IPS DF 19.7 (cell line): ENCODE measurements at places on chromosomes 3 and 15.
A peak's percentile ranks its signal among the peaks of the same experiment; 100 is the strongest.

DNA sequence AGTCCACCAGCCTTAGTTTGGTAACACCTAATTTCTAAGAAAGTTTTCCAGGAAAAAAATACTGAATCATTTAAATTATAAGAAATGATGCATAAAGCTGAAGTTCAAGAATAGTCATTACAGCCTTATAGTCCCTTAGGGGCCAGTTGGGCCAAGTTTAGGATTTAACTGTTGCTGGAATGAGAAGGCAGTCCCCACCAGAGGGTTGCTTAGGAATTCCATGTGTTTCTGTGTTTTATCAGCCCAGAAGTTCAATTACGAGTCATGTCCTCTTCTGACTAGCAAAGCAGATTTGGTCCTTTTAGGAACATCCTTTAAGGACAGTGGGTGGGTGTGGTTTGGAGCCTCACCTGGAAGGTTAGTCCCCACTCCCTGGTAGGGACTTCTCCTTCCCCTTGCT is 57.0 kb upstream of the NR2E3 start:
- no peak for DNase-seq

DNA sequence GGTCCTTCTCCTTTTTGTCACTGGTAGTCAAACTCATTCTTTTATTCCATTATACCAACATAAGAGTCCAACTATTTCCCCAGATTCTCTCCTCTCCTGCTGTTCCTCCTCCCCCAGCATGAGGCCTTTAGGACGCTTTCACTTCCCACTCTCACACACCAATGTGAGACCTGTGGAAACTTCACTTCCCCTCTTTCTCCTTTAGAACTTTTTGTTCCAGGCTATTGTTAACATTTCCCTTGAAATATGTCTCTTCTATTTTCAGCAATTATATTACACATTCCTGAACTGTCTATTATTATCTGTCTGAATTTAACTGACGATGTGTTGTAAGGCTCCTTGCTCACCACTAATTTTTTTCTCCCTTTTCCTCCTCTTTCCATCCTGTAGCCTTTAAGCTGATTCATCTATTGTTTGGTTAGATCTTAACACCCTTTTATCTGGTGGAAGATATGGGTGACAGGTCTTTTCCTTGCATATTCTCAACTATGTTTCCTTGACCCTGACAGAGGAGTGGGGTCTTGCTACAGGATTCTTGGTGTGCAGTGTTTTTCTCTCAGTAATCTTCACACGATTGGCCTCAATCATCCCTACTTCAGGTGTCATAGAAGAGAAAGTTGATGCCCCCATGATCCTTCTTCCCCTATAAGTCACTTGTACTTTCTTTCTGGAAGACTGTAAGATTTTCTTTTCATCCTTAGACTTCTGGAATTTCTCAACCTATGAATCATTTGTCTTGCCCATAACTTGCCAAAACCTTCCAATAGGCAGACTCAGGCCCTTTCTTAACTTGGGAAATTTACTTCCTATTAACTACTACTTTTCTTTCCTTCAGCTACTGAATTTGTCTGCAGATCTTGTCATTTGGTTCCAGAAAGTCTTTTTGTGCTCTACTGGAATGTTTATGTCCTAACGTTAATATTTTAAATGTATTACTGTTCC is 5.9 kb downstream of the CYP19A1 start:
- DNase-seq = no peak

- DNase-seq = no peak
Measured at GRCh38 chr3:161284989-161285388, 63.9 kb downstream of the NMD3 start.

GRCh38 chr3:194386066-194386465 is 13.0 kb downstream of the GP5 start:
- no peak for DNase-seq

GRCh38 chr15:29149738-29150075 is 119.9 kb downstream of the NSMCE3 start:
- no peak for DNase-seq

DNA sequence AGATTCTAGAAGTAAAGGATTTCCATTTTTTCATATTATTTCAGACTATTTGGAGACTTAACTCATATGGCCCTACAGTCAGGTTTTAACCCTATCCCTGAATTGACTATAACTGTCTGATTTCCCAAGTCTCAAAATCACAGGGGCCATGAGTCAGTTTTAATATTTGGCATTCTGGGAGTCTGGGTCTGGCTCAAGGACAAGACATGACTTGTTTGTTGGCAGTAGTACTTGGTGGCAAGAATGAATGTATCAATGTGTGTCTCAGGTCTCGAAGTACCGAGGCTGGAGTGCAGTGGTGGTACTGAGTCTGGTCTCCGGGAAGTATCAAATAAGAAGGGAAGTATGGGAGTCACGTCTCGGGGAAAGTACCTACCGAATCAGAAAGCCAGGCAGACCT is 10.8 kb downstream of the UMPS start:
- DNase-seq = no peak

DNA sequence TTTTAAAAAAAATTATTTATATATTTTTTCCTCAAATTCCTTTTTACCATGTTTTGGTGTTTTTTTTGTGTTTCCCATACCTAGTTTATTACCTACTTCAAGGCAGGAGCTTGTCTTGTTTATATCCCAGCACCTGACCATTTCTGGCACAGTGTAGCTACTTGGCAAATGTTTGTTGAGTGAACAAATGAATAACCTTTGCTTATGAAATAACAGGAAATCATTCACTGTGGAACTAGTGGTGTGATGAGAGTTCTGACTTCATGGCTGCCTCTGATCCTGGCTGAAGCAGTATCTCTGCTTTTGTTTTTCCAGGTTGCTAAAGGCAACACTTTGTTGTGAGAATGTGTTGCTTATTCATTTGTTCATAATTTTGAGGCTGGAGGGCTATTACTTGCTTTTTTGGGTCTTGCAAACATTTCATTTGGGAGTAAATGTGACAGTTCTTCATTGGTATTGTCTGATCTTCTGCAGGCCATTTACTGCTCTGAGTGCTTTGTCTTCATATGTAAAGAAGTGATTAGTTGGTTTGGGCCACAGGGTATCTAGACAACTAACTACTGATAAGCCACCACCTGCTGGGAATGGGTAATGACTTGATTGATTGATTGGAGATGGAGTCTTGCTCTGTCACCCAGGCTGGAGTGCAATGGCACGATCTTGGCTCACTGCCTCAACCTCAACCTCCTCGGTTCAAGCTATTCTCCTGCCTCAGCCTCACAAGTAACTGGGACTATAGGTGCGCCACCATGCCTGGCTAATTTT is 5.7 kb downstream of the RAD54L2 start:
- DNase-seq = no peak

DNA sequence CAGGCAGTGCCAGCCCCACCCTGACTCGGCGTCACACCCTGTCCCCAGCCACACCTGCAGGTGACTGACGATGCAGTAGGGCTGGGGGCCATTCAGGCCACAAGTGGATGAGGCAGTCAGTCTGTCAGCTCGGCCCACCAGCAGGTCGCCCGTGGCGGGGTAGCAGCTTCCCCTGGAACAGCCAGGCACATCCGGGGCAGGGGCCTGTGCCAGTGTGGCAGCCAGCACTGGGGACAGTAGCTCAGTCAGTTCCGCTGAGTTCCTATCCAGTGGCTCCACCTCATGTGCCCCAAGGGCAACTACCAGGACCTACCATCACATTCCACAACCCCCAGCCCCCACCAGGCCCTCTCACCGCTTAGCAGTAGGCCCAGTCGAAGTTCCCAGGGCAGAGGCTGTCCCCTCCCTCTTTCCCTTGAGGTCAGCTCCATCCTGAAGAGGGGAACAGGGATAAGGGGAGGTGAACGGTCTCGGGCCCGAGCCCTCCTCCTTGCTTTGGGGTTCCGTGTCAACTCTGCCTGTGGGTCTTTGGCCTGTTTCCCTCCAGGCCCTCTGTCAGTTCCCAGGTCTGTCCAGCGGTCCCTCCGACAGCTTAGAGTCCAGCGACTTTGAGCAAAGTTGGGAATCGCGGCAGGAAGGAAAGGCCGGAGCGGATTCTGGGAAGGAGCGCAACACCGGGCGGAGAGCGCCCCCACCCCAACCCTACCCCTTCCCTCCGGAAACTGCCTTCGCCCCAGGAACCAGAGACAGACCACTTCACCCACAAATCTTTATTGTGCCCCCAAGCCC is at the start of gene LAMB2:
Gene LAMB2, minus strand, starts transcription at position 614 of the 789 bp plus-strand sequence. Its CDS starts 183 bp downstream, at position 431.
- peak; percentile 50 for DNase-seq

DNA sequence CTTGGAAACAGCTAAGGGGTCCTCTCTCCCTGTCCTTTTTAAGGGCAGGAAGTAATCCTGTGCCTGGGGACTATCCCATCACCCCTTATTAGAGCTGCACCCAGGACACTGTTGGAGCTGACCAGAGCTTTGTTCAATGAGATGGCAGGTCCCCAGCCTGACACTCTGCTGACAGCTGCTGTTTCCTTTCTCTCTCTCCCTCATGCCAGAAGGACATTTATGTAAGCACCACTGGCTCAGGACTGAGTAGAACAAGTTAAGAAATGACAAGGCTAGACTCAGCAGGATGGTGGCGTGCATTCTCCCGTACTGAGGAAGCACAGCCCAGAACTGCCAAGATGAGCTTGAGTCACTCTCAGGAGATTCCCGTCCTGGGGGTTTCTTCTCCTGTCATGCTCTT is 17.3 kb downstream of the GJD2 start:
- DNase-seq = no peak

- no peak for DNase-seq
Measured at GRCh38 chr15:52463638-52464037, 65.0 kb downstream of the MYO5A start.

DNA sequence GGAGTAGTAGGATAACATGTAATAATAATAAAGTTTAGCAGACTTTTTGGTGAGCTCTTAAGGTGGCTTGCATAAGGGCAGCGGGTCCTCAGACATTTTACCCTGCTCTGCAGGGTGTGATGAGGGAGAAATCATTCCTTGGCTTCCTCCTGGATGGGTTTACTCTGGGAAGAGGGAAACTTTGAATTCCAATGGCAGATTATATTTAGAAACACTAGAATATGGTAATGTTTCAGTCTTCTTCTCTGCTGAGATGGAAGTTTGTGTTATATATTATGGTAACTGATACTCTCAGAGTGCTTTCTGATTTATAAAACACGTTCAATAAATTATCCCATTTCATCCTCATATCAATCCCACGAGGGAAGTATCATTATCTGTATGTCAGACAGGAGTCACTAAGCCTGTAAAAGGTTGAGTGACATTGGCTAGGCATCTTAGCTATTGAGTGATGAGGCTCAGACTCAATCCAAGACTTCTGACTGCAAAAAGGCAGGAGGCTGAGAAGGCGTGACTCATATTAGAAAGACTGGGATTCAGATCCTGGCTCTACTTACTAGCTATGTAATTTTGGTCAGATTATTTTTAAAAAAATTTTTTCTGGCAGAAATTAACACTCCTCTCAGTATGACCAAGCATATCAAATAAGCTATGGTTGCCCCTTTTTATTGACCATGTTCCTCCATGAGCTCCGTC is 19.3 kb downstream of the PDIA5 start:
- no peak for DNase-seq
